ENCODE measurements at places on chromosomes 12 and 14. TPM values are rescaled to one million over a fixed set of nuclear protein-coding genes. Genes with fewer than 3 reads are reported as not detected.

DNA sequence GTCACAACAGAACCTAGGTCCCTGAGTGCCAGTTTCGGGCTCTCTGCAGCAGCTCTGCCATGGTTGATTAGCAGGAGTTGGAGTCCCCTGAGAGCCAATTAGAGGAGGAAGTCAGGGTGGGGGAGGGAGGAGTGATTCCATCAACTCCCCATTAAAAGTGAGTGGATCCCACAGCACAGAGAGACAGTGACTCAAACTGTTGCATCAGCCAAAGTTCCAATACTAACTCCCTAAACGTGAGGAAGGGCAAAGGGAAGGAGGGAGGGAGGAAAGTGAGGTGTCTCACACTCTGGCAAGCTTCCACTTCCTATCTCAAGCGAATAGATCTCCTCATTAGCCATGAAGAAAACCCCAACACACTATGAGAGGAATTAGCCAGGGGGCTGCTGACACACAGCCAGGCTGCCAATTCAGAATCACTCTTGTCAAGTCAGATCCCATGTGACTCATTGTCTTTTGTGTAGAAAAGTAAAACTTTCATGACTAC is 23.6 kb downstream of the OR11H4 start:
- DNase-seq: no peak

- no peak for DNase-seq
Observed at GRCh38 chr14:99574099-99574880, 29.7 kb downstream of the CCDC85C start.

DNA sequence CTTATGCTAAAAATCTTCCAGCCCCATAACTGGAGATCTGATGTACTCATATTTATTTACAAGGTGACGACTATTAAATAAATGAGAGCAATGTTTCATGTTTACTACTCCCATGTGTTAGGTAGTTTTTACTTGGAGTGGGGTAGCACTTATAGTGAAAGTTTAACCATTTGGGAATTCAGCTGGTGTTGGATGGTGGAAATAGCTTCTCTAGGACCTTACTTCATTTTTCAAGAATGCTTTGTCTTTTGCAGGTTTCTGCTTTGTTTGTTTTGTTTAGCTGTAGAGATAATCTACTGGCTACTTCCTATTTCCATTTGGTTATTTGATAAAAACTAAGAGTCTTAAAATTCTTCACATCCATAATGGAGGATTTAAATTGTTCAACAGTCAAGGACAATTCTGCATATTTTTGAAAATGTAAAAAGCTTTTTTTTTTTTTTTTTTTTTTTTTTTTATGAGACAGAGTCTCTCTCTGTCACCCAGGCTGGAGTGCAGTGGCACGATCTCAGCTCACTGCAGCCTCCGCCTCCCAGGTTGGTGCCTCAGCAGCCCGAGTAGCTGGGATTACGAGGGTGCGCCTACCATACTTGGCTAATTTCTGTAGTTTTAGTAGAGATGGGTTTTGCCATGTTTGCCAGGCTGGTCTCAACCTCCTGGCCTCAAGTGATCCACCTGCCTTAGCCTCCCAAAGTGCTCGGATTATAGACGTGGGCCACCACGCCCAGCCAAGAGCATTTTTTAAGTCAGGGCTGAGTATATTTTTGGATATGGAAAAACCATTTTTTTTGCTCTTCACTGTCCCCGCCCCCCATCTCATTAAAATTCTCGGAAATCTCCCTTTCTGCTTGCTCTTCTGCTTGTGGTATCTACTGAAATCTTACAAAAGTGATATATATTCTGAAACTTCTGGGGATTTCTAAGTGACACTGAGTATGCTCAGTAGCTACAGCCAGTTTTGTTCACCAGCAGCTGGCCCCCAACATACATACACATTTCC is 1.4 kb upstream of the ABCD2 start:
- DNase-seq: peak; percentile 18

DNA sequence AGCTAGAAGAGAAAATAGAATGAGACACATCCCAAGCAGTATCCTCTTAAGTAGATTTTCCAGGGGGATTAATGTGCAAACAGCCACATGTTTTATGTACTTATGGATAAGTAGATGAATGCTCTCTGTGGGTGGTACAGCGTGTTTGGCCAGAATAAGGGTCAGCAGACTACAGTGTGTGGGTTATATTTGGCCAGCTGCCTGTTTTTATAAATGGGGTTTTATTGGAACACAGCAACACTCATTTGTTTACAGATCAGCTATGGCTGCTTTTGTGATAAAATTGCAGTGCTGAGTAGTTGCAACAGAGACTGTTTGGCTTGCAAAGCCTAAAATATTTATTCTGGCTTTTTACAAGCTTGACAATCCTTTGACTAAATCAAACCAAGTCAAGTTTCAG is 780.2 kb upstream of the SEL1L start:
- DNase-seq: no peak

- no peak for DNase-seq
Observed at GRCh38 chr14:71465316-71465715, 466.9 kb upstream of the RGS6 start.

DNA sequence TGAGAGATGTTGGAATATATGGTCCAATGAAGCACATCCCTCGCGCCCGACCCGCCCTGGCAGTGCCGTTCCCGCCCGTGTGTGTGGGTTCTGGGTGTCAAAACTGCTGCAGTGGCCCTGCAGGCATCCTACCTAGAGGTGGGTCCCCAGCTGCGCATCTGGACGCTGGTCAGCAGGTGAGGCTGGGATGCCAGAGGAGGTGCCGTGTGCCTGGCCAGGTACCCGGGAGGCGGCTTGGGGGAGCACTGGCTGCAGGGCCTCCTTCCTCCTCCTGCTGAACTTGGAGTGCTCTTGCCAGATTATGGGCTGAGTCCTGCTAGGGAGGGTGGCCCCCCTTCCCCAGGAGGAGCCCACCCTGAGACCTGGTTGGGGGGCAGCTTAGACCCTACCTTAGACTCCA is 5.2 kb downstream of the MTA1 start:
- no peak for DNase-seq

SLCO1C1 gene
- not detected for total RNA-seq

DNA sequence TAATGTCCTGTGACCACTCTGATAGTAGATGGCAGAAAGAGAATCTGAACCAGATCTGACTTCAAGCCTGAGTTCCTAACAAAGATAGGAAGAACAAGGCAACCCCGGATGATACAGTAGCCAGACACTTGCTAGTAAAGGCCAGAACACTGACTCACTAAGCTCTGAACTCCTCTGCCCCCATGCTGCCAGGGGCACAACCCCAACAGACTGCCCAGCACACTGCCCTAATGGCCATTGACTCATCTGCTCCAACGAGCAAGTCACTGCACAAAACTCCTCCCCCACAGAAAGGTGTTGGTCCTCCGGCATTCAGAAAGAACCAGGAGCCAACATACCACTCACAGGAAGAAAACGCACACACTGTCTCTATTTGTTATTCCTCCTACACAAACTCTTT is 179.6 kb upstream of the NUDT4 start:
- DNase-seq: no peak

DNA sequence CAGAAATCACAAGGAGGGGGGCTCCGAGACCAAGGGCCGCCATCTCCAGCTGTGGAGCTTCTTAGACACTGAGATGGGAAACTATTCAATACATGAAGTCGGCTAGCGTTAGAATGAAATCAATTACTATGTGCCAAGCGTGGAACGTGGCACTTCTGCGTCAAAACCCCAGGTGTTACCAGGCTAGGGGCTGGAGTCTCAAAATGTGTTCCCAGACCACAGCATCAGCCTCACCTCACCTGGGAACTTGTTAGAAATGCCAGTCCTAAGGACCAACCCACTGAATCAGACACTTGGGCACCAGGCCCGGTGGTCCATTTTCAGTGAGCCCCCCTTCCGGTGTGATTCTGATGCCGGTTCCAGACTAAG is 5.0 kb upstream of the SETD1B start:
- DNase-seq: no peak

DNA sequence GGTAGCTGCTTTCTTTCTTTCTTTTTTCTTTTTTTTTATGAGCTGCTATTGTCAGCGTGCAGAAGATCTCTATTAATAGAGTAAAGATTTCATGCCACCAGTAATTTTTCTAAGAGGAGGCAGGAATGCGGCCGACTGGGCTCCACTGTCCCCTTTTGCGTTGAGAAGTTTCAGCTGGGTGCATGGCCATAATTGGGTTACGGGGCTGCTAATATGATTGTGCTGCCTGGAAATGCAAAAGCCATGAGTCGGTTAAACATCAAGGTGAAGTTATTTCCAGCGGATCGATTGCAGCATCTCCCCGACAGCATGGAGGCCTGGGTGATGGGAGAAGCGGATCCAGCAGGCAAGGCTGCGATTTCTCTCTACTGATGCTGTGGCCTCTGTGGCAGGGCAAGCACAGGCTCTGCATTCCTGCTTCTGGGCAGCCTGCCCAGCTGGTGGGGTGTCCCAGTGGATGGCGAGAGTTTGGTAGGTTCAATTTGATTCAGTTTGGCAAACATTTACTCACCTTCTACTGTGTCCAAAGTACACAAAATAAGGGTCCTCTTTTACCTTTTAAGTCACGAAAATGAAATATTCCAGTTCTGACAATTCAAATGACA is 54.4 kb upstream of the PRMT8 start:
- no peak for DNase-seq

SMCO2 gene
- total RNA-seq: not detected

STAC3 gene
- 1.4 TPM for total RNA-seq

DNA sequence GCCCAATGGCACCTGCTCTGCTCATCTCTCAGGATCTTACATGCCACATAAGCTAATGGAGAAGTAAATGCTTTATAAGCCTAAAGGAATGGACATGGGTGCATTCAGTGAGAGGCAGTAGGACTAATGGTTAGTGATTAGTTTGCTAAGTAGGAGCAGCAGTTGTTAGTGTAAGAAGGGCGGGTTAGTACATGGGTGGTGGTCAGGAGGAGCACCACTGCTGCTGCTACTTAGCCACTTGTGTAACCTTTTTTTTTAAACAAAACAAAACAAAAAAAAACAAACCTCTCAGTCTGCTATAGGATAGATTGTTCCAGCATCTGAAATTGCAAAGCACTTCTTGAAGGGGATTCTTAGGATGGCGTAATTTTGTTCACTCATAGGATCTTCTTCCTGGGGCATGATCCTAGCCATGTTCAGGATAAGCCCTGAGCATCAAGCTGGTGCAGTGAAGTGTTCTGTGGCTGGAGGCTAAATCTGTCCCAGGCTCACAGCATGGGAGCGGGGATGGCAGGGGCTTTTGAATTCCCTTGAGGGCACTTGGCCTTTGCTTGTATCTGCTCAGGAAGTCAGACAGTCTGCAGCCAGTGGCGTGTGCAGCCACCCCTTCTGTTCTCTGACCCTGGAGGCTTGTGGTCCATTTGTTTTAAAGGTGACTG is 63.6 kb downstream of the CHST11 start:
- DNase-seq: no peak

DNA sequence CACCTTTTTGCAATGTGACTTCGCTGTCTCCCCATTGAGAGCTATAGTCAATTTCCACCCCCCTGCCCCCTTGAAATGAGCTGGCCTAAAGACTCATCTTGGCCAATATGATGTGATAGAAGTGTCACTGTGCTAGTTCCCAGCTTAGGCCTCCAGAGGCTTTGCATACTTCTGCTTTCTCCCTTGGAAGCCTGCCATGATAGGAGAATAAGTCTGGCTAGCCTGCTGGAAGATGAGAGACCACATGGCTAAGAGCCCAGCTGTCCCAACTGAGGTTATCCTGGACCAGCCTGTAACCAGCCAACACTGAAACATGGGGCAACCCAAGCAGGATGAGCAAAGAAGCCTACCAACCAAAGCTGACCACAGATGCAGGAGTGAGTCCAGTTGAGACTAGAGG is 196.9 kb downstream of the GRIN2B start:
- DNase-seq: no peak

PTPRR gene
- not detected for total RNA-seq

DNA sequence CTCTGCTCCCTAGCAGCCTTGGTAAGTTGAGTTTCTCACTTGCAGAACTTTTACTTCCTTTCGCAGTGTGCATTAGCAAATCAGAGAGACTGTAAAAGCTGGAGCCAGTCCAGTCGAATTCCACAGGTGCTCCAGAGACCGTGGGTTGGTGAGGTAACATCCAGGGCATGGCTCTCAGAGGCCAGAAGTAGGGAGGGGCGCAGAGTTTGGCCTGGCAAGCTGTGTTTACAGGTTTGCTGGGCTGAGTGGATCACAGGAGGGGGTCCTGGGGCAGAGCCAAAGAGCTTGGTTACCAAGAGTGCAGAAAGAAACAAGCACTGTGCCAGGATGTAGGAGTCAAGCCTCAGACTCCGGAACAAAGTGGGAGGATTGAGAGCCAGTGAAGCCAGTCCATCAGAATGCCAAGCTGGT is 10.2 kb upstream of the BHLHE41 start:
- DNase-seq: no peak

ERG28 gene
- total RNA-seq: 15.9 TPM

IL22 gene
- 1.5 TPM for total RNA-seq

DNA sequence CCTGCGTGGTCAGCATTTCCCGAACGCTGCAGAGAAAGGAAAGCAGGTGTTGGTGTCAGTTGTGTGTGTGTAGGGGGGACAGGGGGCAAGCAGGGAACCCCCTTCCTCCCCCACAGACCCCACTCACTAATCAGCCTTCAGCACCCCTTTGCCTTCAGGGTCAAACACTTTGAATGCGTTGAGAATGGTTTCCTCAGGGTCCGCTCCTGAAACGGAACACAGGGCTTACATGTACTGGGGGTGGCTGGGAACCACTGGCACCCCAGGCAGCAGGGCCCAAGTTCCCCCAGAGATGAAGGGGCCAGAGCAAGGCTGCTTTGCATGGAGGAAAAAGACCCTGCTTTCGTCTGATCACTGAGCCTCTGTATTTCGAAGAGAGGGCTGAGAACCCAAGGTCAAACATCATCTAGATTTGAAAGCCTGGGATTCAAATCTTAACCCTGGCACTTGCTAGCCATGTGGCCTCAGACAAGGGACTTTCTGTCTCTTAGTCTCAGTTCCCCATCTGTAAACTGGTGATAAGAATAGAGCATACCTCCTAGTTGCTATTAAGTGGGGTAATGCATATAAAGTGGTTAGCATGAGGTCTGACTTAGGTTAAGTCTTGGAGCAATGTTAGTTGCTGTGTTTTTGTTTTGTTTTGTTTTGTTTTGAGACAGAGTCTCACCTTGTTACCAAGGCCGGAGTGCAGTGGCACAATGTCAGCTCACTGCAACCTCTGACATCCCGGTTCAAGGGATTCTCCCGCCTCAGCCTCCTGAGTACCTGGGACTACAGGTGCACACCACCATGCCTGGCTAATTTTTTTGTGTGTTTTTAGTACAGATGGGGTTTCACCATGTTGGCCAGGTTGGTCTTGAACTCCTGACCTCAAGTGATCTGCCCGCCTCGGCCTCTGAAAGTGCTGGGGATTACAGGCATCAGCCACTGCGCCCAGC is 7.0 kb downstream of the MYL2 start:
- no peak for DNase-seq

DICER1 gene
- 43.7 TPM for total RNA-seq

CISTR gene
- not detected for total RNA-seq

GRCh38 chr12:47224563-47225133 is 144.9 kb upstream of the AMIGO2 start:
- no peak for DNase-seq

All from activated T-cell treated with anti-CD3 and anti-CD28 coated beads, Interleukin-2, amount 50 U/mL, for 4 hours (primary cell).